ENCODE measurements at places on chromosomes 4 and X.

DNA sequence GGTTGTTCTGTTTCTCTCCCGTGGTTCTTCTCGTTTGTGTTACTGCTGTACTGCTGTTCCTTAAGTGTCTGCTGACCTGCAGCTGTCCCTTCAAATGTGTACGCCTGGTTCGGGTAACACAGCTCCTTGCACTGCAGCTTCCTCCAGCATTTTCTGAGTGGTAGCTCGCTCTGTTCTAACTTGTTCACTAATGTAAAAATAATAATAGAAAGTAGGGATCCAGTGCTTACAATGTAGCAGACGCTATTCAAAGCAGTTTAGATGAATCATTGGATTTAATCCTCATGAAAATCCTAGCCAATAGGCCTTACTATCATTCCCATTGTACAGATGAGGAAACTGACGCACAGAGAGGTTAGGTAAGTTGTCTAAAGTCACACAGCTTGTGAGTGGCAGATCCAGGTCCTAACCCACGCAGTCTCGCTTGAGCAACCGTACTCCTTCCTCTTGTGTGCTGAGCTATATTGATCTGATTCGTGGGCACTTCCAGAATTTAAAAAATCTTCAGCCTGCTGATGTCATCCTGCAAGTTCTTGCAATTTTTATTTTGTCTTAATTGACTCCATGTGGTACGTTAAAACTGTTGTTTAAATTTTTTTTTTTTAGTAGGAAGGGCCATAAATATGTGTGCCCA is 448.2 kb upstream of the FAT1 start:
- DNase-seq: no peak

GRCh38 chr4:124846306-124846705 is 133.8 kb upstream of the ANKRD50 start:
- DNase-seq: no peak

DNA sequence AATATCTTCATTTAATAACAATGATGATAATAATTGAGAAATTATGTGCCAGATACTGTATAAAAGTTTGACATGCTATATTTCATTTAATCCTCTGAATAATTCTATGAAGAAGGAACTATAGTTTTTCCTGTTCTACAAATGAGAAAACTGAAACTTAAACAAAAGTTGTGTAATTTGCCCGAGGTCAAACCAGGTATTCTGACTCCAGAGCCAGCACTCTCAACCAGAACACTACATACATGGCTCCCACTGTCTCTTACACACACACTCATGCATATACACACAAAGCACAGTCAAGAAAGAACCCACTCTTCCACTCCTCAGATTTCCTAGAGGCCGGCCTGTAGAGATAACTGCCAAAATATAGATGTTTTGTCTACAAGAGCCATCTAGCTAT is 374.0 kb upstream of the EMCN start:
- no peak for DNase-seq

GRCh38 chr4:30619679-30620078 is 100.5 kb upstream of the PCDH7 start:
- DNase-seq: no peak

GRCh38 chrX:37712458-37712857 is 26.9 kb downstream of the XK start:
- no peak for DNase-seq

- no peak for DNase-seq
Observed at GRCh38 chr4:40702800-40703151, 47.0 kb upstream of the NSUN7 start.

- DNase-seq: no peak
Observed at GRCh38 chr4:56444719-56445118, 8.7 kb downstream of the PAICS start.

GRCh38 chr4:106104276-106104675 is 209.0 kb downstream of the NPNT start:
- no peak for DNase-seq

- no peak for DNase-seq
Observed at GRCh38 chr4:53479736-53480525, 102.5 kb downstream of the FIP1L1 start.

DNA sequence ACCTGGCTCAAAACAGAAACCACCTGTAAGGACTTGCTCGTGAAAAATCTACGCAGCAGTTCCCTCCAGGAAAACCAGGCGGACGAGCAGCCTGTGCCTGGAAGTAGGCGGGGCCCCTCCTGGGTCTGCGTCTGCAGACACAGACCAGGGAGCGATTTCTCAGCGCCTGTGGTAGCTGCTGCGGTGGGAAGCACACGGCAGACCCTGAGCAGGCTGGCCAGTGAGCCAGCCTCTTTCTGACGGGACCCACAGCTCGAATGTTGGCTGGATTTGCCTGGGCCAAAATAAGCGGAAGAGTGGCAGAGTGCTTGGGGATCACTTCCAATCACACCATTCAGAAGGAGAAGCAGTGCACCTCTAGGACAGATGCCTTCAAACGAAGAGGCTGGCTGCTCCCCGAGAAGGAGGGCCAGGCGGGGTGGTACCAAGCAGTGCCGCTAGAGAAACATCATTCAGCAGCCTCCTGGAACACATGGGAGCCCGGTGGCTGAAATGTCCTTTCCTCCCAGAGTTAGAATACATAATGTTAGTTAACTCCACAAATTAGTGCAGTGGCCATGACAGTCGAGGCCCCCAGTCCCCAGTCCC is 85.9 kb downstream of the GATB start:
- no peak for DNase-seq

DNA sequence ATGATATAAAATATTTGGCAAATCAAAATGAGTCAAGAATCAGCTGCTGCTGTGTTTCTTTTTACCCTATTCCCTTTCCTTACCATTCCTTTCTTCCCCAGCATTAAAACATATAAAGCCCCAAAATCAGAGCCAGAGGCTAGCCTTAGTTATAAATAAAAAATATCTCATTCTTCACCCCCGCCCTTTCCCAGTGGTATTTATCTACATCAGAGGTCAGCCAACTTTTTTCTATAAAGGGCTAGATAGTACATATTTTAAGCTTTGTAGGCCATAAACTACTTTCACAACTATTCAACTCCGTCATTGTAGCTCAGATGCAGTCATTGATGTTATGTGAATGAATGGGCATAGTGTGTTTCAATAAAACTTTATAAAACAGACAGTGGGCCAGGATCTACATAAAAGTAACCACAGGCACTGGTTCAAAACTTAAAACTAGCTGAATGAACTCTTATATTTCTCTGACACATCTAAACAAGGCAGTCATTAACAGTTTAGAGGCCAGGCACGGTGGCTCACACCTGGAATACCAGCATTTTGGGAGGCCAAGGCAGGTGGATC is 30.5 kb upstream of the TCEANC start:
- DNase-seq: no peak

DNA sequence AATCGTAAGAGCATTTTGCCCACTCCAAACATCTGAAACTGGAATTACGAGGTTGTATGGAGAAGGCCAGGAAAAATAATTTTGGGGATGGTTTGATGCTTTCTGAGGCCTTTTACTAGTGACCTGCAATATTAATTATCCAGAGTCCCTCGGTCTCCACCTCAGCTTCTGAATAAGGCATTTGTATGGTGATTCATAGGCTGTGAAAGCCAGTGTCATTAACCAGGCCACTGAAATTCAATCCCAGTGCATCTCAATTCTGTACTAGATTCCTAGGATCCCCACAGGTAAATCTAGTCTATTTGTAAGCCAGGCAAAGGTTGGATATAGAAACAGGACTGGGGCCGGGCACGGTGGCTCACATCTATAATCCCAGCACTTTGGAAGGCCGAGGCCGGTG is 135.4 kb upstream of the RBPJ start:
- DNase-seq: no peak

DNA sequence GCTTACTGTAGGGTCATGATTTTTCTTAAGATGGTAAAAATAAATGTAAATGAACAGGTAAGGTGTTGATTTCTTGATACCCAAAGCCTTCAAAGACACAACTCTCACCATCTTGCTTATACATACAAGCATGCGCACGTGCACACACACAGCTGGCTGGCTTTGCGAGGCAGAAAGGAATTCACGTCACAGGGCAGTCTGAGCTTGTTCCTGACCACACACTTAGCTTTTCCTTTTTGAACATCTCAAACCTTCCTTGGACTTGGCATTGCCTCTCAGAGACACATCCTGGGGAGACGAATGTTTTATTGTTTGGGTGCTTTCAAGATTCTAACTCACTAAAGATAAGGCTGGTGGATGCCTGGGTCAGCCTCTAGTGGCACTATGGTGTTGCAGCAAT is 175.0 kb downstream of the NHS start:
- DNase-seq: no peak

- no peak for DNase-seq
Observed at GRCh38 chrX:43676971-43677572, 21.0 kb downstream of the MAOA start.

DNA sequence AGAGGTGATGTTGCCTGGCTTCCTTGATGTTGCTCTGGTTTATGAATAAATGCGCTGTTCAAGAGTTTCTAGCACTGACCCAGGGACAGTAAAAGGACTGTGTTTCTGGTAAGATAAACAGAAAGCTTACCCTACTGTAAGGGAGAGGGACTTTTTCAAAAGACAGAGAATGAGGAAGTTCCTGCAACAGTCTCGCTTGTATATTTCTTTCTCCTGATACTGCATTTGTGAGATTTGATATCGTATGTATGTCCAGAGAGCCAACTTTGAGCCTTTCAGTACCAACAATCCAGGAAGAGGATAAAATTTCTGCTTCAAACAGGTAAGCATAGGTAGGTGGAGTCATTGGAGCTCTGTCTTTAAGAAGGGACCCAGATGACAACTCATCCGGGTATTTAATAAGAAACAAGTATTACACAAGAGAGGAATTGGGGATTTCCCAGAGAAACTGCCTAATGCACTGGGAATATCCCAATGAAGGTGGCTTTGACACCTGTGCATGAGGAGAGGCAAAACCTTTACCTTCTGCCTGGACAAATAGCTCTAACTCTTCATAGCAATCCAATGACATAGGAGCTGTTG is 773 bp downstream of the DAPP1 start:
- DNase-seq: no peak

DNA sequence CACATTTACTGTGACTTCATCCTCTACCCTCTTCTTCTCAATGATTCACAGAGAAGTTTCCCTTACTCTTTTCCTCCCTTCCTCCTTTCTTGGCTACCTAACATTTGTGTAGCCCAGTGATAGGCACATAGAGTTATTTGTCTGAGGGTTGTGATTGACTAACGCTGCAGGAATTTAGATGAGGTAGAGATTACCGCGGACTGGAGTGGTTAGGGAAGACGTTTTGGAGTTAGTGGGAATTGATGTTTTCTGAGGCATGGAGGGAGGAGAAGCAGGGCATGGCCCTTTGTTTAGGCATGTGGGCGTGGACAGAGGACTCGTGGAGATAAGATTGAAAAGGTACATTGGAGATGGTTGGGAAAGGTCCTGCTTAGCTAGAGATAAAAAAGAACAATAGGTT is 246.7 kb downstream of the GPAT3 start:
- DNase-seq: no peak

DNA sequence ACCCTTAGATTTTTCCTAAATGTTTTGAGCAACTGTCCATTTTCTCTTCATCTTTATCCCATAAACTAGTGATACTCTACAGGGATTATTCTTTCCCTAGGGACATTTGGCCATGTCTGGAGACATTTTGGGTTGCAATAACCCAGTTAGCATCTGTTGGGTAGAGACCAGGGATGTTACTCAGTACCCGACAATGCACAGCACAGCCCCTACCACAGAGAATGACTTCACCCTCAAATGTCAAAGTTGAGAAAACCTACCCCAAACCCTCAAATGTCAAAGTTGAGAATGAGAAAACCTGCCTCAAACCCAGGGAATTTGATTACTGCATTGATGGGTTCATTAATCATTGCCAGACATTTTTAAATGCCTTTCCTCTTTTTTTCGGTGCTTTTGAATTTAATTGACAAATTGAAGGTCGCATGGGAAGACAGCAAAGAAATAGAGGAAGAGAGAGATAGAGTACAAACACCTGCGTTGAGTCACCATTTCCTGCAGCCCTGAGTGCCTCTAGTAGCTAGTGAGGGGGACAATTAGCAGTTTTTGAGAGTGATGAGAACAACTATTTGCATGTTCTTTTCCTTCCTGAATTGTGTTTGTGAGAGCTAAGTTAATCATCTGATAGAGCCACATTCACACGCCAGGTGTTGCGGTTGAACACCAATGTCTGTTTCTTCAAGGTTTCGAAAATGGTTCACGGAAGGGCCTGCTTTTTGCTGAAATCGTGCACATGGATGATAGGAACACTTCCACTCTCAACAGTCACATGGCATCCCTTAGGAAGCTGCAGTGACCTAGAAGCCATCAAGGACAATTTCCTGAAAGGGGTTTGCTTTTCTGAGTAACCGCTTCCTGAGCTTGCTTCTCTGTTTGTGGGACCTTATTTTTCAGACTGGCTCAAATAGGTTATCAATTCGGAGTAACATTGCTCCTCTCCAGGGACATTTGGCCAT is 203.9 kb upstream of the VCX3A start:
- DNase-seq: no peak
